CD4-positive, alpha-beta T cell treated with Interleukin-12 subunit alpha and Interleukin-12 subunit beta, for 1 hour (primary cell): ENCODE measurements at places on chromosomes 16 and 17.

- DNase-seq = peak; percentile 7
Observed at GRCh38 chr17:3002538-3003295, 60.7 kb downstream of the OR1D5 start.

DNA sequence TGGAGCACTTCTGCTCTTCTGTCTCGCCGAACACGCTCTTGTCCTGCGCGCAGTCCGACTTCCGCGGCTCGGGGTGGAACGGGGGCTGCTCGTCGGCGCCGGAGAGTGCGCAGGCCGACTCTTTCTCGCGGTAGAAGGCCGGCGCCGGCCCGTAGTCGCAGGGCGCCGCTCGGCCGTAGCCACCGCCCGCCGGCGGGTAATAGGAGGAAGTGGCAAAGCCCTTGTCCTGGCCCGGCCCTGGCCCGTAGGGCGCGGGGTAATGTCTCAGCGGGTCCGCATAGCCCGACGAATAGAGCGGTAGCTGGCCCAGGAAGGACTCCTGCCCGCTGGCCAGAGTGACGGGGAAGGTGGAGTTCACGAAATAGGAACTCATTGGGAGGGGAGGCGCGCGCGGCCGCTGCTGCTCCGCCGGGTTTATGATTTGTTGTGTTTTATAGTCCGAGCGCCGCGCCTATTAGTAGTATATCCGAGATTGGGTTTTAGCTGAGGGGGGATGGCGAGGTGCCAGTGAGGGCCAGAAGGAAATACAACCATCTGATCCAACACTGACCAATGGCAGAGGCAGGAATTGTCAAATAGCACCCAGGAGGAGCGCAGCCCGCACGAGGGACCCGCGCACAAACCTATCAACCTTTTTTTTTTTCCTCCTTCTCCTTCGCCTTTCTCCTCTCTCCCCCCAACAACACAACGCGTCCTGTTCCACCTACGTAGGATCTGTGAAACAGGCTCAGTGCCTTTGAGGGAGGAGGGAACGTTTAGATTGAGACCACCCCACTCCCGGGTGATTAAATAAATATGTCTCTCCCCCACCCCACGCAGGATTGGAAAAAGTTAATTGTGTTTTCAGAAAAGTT is 4.4 kb upstream of the HOXB5 start:
- peak; percentile 45 for DNase-seq

DNA sequence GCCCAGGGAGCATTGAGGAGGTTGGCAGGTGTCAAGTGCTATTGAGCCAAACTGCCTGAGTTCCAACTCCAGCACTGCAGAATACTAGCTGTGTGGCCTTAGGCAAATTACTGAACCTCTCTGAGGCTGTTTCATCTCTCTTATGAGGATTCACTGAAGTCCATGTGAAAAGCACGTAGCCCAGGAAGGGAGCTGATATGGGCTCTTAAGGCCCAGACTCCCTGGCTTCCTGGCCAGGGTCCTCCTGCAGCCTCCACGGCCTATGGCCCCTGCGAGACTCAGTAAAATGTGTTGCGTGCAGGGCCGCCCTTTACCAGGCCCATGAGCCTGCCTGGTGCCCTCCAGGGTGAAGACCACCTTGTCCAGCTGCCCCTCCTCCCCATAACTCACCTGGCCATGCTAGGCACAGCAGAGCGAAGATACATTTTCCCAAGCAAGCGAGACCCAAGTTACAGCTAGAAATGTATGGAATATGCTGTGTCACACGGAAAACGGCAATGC is 133.7 kb upstream of the TNRC6C start:
- no peak for DNase-seq

DNA sequence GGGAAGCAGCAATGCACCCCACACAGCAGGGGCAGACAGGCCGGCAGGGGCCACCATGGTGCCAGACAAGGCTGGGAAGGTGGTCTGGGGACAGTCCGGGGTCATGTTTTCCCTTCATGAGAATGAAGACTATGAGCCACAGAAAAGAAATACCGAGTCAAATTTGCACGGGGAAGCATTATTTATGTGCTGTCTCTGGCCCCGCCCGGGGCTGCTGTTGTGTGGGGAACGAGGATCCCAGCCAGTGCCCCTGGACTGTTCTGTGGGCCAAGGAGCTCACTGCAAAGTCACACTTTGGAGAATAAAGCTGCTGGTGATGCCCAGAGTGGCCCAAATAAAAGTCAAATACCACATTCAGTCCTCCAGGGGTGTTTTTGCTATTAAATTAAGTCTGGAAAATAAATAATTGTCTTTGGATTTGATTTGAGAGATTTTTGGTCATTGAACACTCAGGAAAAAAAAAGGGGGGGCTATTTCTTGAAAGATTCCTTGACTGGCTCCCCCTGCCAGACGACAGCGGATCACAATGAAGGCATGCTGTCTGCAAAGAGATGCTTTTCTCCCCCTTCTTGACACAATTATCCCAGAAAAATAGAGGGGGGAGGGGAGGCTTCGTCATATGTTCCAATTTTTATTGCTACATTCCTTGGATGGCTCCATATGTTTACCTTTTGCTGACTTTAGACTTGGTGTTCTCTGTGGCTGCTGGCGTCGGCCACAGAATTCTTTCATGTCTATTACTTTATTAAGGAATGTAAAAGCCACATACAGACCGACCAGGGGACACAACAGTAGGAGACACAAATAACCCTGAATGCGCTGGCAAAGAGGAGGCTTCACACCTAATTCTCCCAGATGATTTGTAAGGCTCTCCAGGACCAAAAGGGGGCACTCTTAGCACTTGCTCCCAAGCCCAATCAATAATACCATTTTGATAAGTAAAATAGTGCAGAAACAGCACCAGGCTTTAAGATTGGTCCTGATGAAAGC is 27.1 kb upstream of the ANKFN1 start:
- no peak for DNase-seq

- no peak for DNase-seq
Observed at GRCh38 chr16:30485818-30486436, 13.4 kb downstream of the ITGAL start.

GRCh38 chr16:1188432-1189189 is 35.7 kb downstream of the CACNA1H start:
- DNase-seq = peak; percentile 28

DNA sequence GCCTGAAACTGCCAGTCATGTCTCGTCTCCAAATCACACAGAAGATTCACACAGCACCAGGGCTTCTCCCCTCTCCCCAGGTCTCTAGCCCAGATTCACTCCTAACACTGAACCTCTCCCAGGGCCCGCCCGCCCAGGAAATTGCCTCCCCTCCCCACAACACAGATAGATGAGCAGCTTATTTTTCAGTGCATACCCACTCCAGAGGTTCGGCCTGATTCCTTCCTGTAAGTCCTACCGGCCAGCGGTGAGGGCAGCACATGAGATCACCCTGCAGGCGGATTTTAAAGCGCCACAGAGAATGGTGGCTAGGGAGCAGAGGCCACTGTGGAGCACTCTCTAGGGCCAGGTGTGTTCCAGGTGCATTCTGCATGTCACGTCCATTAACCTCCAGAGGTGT is 301.8 kb downstream of the IRF8 start:
- DNase-seq = no peak
